Activated T-helper 1 cell treated with anti-CD3 and anti-CD28 coated beads, Interleukin-12 subunit alpha, Interleukin-12 subunit beta, Interleukin-2, Interleukin-4 antibody, amounts not matched to agents 30 ng/mL and 10 ng/mL and 1 ng/mL, durations not matched to agents 14 hours and 24 hours and 36 hours (primary cell): ENCODE measurements at places on chromosomes 11 and 22. TPM values are rescaled to one million over a fixed set of nuclear protein-coding genes. Genes with fewer than 3 reads are reported as not detected.

DNA sequence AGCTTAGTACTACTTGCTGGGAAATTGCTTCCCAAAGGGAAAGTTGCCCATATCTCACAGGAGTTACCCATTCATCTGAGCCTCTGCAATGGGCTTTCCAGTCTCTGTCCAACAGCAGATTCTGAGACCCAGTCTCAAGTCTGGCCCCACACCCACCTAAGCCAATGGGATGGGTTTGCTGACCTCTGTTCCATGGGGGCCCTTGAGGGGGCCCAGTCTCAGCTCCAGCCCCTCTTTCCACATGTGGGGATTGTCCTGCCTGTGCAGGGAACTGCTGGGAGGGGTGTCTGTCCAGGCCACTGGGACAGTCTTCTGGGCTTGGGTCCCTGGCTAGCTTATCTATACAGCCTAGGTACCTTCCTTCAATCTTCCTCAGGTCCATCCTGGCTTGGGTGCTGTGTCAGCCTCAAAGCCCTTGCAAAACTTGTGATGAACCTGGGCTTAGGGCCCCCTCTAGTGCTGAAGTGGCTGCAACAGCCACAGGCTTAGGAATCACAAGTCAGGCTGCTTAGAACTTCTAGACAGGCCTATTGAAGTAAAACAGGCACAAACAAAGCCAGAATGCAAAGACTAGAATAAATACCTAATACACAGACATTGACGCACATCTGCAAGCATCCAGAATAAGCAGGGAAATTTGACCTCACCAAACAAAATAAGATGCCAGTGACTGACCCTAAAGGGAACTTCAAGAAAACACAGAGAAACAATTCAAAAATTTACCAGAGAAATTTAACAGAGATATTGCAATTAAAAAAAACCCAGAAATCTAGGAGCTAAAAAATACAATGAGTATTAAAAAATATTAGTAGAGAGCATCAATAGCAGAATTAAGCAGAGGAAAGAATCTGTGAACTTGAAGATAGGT is 11.7 kb upstream of the PATL1 start:
- peak; percentile 42 for DNase-seq

DNA sequence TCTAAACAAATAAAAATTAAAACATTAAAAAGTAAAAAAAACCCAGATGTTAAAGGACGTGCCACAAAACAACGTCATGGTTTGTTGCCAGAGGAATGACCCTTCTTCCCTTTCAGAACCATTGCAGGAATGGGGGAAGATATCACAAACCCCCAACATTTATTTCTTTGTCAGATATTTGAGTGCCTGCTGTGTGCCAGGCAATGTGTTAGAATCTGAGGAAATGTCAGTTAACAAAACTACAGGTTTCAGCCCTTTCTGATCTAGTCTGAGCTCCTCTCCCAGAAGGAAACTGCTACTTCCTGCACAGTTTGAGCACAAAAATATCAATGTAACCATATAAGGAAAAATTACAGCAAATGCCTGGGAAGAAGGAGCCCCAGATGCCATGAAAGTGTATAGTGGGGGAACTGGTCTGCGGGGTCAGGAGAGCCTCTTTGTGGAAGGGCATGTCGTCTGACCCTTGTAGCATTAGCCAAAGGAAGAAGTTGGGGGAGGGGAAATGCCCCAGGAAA is 7.1 kb upstream of the NHERF4 start:
- no peak for DNase-seq

DNA sequence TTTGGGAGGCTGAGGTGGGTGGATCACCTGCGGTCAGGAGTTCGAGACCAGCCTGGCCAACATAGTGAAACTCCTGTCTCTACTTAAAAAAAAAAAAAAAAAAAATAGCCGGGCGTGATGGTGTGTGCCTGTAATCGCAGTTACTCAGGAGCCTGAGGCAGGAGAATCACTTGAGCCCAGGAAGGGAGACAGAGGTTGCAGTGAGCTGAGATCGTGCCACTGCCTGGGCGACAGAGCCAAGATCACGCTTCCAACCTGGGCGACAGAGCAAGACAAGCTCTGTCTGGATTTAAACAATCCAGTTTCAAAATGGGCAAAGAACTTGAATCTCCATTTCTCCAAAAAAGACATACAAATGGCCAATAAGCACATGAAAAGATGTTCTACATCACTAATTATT is 12.5 kb downstream of the LMO2 start:
- DNase-seq = no peak

GRCh38 chr22:26430600-26430999 is 1.5 kb downstream of the ASPHD2 start:
- DNase-seq = no peak

DNA sequence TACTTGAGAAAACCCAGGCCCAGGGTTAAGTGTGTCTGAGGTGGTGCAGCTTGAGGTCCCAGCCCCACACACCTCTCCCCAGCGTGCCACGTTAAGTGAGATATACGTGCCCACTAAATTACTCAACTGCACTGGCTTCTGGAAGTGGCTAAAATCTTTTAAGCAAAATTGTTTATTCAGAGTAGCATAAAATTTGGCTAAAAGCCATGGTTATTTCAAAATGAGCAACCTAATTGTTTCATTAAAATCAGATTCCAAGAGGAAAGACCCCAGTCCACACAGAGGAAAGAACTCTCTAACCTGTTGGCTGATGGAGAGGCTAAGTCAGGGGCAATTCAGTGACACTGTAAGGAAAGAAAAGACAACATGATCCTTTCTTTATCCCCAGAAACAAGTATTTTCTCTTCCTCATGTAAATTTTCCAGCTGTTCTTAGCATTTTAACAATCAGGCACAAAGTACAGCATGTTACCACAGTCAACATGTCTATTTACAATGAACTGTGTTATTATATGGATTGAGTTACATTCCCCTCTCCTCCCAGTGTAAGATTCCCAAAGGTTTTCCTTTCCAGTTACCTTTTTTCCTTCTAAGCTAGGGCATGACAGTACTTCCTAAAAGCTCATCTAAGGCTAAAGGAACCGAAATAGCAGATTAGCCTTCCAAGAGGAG is 26.6 kb downstream of the NUP50 start:
- DNase-seq = no peak

- DNase-seq = no peak
These were observed 108.9 kb upstream of the DDI1 start for GRCh38 chr11:103927535-103927934.

GRCh38 chr11:133133606-133134005 is 398.7 kb downstream of the OPCML start:
- no peak for DNase-seq

DNA sequence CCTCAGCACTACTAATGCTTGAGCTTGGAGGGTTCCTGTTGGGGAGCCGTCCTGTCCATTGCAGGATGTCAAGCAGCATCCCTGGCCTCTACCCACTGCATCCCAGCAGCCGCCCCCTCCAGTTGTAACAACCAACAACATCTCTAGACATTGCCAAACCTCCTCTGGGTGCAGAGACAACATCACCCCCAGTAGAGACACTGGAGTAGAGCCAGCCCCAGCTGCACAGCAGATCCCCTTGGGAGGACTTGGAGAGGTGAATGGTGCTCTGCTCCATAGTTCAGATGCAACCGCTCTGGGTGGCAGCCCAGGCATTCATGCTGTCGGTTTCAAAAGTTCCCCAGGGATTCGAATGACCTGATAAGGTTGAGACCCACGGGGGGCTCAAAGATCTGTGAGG is 259.0 kb downstream of the MN1 start:
- DNase-seq = no peak

- DNase-seq = no peak
These were observed 365.3 kb downstream of the CTTN start for GRCh38 chr11:70763606-70764005.

GRCh38 chr11:96293109-96293508 is 49.9 kb downstream of the MAML2 start:
- no peak for DNase-seq

DNA sequence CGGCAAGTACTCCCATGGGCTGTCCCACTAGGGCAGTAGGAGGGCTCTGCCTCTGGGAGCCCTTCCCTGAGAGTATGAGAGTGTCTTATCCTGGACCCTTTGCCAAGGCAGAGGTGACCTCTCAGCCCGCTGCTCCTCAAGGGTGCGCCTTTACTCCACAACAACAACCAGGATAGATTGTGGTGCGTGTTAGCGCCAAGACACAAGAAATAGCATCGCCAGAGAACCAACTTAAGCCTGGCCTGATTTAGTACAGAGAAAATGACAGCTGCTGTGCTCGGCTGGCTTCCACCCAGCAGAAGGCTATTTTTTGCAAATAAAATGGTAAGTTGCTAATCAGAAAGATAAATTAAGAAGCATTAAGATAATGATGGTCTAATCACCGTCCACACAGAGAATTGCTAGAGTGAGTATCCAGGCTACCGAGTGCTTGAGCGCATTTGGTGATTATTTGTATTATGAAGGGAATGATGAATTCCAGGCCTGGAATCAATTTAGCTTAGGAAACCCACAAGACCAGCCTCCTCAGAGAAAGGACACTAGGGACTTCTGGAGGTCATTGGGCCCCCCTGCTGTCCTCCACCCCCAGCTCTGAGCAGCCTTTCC is 119.8 kb downstream of the PKNOX2 start:
- DNase-seq = no peak

GRCh38 chr11:73252577-73253191 is 19.5 kb upstream of the P2RY6 start:
- no peak for DNase-seq

- no peak for DNase-seq
These were observed 747 bp downstream of the TPCN2 start for GRCh38 chr11:69049490-69049867.

DNA sequence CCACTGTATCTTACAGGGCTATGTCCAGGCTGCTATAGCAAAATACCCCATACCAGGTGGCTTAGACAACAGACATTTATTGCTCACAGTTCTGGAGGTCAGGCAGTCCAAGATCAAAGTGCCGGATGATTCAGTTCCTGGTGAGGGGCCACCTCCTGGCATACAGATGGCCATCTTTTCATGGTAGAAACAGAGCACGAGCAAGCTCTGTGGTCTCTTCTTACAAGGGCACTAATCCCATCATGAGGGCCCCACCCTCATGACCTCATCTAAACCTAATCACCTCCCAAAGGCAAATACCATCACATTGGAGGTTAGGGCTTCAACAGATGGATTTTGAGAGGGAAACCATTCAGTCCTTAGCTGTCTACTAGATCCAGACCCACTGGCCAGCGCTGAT is 117.4 kb upstream of the NECTIN1 start:
- DNase-seq = no peak

- no peak for DNase-seq
These were observed 32.1 kb upstream of the GNB1L start for GRCh38 chr22:19886605-19887255.

DNA sequence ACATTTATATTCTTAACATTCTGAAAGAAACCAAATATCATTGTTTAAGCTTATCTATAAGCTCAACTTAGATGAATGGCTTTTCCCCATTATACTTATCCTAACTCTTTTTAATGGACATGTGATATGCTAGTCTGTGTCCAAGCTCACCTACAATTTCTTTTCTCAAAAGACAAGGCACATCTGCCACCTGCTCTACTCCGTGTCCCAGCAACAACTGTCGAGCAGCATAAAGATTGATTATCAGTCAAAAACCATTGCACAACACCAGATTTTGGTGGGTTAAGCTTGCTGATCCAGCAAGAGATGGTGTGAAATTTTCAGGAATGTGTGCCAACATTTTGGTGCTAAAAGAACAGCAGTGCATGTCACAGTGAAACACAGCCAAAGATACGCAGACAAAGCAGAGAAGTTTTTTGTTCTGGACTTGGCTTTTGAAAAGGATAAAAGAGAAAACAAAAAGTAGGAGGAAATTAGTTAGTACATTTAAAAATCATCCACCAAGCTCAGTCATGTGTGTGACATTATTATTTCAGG is 65.8 kb downstream of the DCDC1 start:
- DNase-seq = no peak

GRCh38 chr11:96002339-96002738 is 78.4 kb upstream of the MTMR2 start:
- DNase-seq = no peak

DNA sequence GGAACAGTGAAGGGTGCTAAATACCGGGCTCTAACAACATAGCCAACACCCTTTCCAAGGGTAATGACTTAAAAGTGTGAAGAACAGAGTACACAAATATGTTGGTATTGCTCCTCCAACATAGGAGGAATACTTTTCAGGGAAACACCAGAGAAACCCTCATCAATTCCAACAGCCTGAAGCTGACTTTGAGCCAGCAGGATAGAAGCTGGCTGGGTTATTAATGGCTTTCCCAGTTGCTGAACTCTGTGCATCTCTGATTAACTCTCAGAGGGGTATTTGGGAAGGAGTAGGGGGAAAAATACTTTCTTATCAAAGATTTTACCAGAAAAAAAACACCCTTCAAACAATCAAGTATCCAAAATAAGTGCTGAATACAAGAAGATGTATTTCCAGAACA is 95.6 kb downstream of the AMBRA1 start:
- DNase-seq = no peak

- no peak for DNase-seq
These were observed 2.1 kb downstream of the ADAMTS8 start for GRCh38 chr11:130426223-130426836.

DNA sequence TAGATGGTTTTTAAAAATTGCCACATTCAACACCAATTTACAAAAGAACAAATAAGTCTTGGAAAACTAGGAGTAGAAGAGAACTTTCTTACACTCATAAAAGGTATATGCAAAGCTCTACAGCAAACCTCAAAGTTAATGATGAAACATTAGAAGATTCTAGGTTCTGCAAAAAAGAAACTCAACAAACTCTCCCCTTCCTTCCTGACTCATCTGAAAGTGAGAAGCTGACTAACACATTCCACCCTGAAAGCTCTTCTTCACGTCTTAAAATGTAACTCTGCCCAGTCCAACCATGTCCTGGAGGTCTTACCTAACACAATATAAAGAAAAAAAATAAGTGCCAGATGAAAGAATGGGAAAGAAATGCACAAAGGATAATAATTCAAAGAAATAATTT is 218.9 kb upstream of the ISX start:
- no peak for DNase-seq

DNA sequence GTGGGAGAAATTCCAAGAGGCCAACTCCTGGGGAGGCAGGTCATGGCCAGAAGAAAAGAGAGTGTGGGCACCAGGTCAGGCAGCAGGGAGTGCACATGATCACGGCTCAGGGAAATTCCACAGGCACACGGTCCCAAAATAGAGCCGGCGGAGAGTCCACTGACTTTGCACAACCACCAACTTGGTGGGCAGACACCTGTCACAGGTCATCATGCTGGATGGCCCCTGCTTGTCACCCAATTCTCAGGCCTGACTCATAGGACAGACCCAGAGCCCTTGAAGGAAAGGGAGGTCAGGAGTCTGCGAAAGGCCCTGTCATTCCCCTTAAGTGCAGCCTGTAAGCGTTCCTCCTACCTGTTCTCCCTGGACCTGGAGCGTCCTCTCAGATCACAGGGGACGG is 15.8 kb downstream of the APOL2 start:
- DNase-seq = no peak

GRCh38 chr11:12187399-12187798 is 77.0 kb downstream of the MICAL2 start:
- no peak for DNase-seq

- no peak for DNase-seq
These were observed 6.9 kb upstream of the CYP2R1 start for GRCh38 chr11:14898906-14899305.

Gene OR10A2
- total RNA-seq = not detected in 2 replicates

Gene SELENOH
- 211 and 232 TPM in 2 replicates for total RNA-seq

Gene TRPM5
- not detected in 2 replicates for total RNA-seq

Gene TMEM121B
- 0.20 and 0.23 TPM in 2 replicates for total RNA-seq

Gene P2RY6
- total RNA-seq = not detected in 2 replicates

Gene MYO18B
- 0.91 and 1.1 TPM in 2 replicates for total RNA-seq

Gene MYO7A
- total RNA-seq = 0.07 and 0.29 TPM in 2 replicates

Gene ASCL2
- total RNA-seq = 0.42 and 0.54 TPM in 2 replicates

Gene ACR
- not detected in 2 replicates for total RNA-seq

Gene NNMT
- not detected in 2 replicates for total RNA-seq

Gene CARD18
- not detected in 2 replicates for total RNA-seq

Gene BIK
- total RNA-seq = 2.3 and 2.5 TPM in 2 replicates

Gene PATE4
- not detected in 2 replicates for total RNA-seq
